ENCODE measurements at places on chromosomes 5 and 9.

DNA sequence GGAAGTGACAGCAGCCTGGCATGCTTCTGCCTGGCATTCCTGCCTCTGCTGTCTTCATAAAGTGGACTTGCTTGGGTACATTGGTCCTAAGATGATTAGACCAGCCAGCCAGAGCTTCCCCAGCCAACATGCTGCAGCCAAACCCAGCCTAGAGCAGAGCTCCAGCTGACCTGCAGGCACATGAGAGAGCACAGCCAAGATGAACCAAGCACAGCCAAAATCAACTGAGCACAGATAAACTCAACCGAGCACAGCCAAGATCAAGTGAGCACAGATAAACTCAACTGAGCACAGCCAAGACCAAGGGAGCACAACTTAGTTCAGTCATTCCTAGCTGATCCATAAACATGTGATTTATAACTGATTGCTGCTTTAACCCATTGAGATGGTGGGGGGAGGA lies 266.5 kb downstream of the MSX2 start:
- no peak for DNase-seq

DNA sequence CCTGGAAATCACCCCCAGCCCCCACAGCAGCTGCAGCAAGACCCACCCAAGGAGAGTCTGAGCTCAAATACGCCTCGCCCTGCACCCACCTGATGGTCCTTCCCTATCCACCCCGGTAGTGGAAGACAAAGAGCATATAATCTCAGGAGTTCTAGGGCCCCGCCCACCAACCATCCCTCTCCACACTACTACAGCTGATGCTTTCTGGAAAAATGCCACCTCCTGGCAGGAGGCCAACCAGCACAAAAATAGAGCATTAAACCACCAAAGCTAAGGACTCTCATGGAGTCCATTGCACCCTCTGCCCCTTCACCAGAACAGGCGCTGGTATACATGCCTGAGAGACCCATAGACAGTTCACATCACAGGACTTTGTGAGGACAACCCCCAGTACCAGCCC lies 22.5 kb upstream of the NIPSNAP3A start:
- DNase-seq: no peak

DNA sequence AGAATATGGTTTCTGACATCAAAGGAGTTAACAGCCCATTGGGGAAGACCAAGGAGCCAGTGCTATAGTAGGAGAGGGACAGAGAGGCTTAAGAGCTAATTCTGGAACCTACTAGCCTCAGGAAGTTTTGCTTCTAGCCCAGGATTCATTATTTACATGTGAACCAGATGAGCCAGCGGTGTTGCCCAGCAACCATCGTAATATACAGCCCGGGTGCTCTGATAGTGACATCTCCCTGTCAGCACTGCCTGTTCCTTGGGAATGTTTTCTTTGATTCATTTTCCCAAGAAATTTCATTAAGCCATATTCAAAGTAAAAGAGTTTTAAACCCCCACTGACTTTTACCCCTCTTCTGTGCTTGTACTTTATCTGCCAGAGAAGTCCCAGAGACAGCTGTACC lies 217.4 kb upstream of the ADAMTSL1 start:
- DNase-seq: no peak

DNA sequence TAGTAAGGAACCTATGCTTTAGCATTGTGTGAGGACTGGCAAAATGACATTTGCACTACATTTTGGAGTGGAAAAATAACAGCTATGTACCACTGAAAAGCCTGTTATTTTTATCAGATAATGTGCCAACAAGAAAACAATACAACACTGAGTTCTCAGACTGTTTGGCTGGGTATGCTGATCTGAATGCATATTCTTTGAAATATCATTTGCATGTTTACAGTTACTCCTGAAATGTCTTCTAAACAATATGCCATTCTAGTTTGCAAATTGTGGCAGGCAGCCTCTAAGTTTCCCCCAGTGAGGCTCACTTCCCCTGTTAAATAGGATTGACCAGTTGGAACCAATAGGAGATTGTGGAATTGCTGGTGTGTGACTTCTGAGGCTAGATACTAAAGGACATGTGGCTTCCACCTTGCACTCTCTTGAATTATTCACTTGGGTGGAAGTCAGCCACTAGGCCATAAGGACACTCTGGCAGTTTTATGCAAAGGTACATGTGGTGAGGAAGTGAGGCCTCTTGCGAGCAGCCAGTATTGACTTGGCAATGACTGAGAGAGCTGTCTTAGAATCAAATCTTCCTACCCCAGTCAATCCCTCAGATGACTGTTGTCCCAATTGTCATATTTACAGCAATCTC lies 250.4 kb upstream of the PCSK5 start:
- DNase-seq: no peak

- no peak for DNase-seq
Observed at GRCh38 chr5:142017832-142018427, 5.1 kb upstream of the GNPDA1 start.

DNA sequence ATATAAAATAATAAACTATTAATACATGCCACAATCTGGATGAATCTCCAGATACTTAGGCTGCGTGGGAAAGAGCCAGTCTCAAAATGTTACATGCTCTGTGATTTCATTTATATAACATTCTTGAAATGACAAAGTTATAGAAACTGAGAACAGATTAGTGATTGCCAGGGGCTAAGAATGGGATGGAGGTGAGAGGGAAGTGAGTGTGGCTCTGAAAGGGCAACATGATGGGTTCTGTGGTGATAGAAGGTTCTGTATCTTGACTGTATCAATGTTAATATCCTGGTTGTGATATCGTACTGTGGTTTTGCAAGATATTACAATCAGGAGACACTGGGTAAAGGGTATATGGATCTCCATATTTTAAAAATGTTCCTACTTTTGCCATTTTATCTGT lies 50.7 kb downstream of the SPEF2 start:
- DNase-seq: no peak

DNA sequence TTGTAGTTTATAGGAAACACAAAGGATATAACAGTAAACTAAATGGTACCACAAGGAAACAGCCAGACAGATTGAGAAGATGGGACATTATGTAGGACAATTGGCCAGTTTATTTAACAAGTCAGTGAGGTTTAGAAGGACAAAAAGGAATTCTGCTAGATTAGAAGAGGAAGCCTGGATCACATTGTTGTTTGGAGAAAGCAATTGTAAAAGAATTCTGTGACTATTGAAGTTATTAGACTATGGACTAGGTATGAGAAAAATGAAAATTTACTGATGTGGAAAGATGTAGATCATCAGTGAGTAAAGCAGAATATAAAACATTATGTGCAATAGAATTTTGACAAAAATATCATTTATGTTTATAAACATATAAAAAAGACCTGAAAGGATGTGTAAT lies 97.1 kb downstream of the CFAP95 start:
- DNase-seq: no peak

GRCh38 chr5:3542158-3542557 lies 53.5 kb upstream of the IRX1 start:
- DNase-seq: no peak

GRCh38 chr9:137691646-137692351 lies 73.0 kb downstream of the EHMT1 start:
- DNase-seq: no peak

DNA sequence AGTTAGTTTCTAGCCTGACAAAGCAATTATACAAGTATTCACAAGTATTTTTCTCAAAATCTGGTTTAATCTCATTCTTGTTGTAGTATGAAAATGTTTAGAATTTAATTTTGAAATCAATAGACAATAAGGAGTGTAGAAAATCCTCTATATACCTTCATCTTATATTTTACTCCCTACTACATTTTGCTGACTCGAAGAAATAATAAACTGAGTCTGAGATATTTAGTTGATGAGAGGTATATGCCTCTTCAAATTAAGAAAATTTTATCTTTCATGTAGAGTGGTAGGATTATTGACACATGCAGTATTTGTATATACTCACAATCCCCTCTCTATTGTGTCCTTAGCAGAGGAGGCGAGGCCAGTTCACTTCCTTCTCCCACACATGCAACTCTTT lies 477.7 kb downstream of the MAN2A1 start:
- no peak for DNase-seq

- no peak for DNase-seq
Observed at GRCh38 chr5:56588131-56588487, 227.2 kb upstream of the MAP3K1 start.

DNA sequence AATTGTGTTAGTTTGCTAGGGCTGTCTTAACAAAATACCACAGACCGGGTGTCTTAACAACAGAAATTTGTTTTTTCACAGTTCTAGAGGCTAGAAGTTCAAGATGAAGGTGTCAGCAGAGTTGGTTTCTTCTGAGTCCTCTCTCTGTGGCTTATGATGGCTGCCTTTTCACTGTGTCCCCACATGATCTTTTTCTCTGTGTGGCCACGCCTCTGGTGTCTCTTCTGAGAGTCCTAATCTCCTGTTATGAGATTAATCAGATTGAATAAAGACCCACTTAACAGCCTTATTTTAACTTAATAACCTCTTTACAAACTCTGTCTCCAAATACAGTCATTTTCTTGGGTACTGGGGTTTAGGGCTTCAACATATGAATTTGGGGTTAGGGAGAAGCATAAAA lies 561.1 kb downstream of the NR2F1-AS1 start:
- DNase-seq: no peak

DNA sequence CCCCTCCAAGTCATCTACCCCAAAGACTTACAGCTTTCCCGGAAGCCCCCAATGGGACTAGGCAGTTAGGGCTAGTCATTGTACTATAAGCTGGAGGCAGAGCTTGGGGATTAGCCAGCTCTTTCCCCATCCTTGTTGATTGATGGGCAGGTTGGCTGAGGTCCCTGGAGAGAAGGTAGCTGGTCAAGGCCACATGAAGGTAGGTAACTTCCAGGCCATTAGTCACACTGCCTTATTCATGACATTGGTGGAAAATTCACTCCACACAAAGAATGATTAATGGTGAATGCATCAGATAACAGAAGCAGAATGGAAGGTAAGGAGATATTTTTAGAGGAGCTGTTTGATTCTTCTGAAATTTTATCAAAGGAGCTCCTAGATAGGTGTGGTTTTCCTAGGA lies 49.5 kb upstream of the TGFBR1 start:
- DNase-seq: no peak

DNA sequence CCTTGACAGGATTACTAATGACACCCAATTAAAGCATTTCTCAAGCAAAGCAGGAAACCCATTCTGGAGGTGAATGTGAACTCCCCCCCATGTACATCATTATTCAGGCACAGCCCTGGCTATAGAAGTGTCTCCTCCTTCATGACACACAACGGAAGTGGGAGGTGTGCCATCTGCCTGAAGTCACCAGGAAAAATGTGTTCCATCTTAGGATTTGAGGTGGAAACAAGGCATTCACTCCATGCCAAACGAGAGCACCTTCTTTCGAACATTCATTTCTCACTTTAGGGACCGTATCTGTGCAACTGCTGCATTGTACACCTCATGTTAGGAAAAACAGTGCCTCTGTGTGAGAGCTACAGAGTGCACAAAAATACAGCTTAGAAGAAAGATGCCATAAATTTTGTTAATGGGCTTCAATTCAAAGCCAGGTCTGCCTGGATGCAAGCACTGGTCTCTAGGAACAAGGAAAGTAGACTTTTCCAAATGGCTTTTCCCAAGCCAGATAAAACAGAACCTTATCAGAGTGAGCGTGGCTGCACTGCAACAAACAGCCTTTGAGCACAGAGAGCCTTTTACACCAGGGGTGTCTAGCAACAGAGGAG lies 19.4 kb downstream of the GOLM1 start:
- no peak for DNase-seq

GRCh38 chr9:83432104-83432627 lies 106.0 kb downstream of the FRMD3 start:
- DNase-seq: no peak

DNA sequence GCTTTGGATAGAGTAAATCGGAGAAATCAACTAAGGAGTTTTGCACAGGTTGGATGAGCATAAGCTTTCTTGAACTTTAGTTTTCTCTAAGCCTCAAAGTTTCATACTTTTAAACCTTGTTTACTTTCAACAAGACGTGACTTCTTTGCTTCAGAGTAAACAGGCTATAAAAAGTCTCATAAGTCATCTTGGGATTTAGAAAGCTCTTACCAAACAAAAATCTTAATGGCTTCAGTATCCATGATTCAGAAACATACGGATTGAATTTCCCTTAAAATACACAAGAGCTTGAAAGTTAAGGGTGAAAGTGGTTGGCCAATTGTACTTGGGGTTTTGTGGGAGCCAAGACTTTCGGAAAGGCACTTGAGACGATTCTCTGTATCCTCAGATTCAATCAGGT lies 270.9 kb upstream of the ANKH start:
- DNase-seq: no peak

DNA sequence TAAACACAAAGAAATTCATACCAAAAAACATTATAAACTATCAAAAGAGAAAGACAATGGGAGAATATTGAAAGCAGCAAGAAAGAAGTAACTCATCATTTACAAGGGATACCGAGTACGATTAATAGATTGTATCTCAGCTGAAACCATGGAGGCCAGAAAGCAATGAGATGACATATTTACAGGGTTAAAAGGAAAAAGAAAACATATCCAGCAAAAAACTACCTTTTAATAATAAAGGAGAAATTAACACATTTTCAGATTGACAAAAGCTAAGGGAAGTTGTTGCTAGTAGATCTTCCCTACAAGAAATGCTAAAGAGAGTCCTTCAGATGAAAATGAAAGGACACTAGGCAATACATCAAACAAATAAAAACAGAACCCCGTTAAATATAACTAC lies 364.8 kb upstream of the TNC start:
- DNase-seq: no peak

DNA sequence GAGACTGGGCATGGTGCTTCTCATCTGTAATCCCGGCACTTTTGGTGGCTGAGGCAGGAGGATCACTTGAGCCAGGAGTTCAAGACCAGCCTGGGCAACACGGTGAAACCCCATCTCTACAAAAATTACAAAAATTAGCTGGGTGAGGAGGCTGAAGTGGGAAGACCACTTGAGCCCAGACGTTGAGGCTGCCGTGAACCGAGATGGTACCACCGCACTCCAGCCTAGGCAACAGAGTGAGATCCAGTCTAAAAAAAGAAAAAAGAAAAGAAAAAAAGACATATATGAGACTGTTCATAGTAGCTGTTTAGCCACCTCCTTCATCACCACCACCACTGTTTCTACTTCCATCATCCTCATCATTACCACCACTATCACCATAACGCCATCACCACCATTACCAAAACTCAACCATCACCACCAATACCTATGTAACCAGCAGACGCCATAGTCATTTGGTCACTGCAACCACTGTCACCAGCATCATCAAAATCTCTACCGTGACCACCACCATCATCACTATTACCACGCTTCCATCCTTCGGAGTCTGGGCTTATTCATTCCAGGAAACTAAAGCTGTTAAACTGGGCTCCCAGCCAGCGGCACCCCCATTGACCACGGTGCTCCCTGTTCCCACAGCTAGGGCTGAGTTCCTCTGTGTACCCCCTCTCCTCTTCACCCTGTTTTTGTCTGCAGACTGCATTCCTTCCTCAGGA lies 8.4 kb upstream of the KIF12 start:
- DNase-seq: no peak

DNA sequence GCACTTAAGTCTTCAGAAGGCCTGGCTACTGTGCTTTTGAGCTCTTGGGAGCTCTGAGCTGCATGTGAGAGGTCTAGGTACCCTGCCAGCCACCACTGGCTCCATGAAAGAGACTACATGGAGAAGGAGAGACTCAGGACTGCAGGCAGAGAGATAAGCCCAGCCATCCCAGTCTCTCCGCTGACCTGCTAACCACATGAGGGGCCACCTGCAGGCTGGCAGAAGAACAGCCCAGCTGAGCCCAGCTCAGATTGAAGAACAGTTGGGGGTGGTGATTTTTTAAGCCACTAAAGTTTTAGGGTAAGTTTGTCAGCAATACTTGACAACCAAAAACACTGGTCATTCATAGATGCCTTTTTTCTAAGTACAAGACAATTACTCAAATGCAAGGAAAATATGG lies 205.0 kb upstream of the PRDM9 start:
- no peak for DNase-seq

- DNase-seq: no peak
Observed at GRCh38 chr5:96997265-96997859, 61.5 kb downstream of the LNPEP start.

Data from stimulated activated CD8-positive, alpha-beta memory T cell treated with anti-CD3 and anti-CD28 coated beads, Interleukin-15, amount 100 ng/mL, for 1 hour (primary cell).